ENCODE measurements at places on chromosomes 2 and 18.
A peak's percentile ranks its signal among the peaks of the same experiment; 100 is the strongest.

DNA sequence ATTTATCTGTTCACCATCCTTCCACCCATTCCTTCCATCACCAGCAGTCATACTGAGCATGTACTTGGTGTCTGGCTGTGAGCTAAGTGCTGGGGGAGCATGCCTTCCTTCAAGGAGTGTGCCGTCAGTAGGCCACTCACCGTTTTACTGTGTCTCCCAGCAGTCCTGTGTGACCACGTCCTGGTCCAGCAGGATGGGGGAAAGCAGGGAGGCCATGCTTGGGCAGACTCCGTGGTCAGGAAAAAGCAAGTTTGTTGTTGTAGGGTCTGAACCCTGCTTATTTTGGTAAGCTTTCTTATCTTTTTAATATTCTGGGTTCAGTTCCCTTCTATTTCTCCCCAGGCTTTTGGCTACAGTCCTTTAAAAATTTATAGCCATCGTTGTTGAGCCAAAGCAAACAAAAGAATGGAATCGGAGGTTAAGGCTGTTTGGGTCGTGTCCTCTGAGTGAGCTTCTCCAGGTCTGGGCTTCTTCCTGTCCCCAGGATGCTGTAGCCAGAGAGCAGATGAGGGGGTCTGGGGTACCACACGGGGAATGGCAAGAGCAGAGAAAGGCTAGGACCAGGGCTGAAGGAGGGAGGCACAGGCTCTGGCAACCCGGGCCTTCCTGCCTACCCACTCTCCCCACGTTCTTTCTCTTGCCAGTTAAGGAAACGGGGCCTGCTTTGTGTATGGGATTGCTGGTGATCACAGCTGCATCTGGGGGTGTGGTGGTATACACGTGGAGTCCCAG, 13.5 kb downstream of the SLC30A3 start:
- no peak for DNase-seq

- DNase-seq, result no peak
Measured at GRCh38 chr2:120540719-120541552, 194.7 kb upstream of the GLI2 start.

DNA sequence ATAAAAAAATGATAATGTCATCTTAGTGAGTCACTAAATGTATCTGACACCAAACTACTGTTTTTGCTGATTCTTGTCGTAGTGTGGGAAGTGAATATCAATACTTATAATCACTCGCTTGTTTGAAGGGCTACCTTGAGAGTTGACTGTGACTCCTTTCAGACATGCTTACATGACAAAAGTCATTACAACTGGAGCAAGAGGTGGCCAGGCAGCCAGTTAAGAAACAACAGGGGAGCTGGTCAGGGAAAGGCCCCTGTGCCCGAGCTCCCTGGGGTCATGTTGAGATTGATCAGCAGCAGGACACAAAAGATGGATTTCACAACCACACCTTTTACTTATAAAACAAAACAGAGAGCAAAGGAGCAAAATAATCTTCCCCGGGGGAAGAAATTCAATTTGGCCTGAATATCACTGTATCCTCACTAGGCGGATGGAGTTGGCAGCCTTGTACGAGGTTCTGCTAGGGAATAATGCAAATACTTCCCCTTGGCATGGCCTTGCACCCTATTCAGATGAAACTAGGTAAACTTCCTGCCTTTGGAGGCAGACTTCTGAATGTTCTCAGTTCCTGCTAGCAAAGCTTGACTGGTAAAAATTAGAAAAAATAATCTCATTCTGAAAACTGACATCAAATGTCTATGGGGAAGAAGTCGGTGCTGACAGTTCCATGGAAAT, 101.2 kb downstream of the DYNC1I2 start:
- no peak for DNase-seq

DNA sequence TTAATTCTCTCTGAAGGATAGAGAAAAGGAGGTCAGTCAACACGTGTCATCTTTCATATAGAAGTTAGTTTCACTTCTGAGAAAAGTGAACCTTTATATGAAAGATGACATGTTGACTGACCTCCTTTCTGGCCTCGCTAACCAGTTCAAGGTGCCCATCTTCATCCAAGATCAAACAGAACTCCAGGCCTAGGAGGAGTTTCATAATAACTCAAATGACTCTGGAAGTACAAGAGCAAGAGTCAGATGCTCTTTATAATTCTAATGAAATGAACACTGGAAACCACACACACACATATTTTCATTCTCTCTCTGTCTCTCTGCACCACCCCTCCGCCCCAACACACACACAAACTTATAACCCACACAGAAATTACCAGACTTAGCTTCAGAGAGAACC, 16.3 kb downstream of the ANKRD44 start:
- DNase-seq, result peak; percentile 55
